ENCODE measurements at places on chromosomes 12 and 14.

DNA sequence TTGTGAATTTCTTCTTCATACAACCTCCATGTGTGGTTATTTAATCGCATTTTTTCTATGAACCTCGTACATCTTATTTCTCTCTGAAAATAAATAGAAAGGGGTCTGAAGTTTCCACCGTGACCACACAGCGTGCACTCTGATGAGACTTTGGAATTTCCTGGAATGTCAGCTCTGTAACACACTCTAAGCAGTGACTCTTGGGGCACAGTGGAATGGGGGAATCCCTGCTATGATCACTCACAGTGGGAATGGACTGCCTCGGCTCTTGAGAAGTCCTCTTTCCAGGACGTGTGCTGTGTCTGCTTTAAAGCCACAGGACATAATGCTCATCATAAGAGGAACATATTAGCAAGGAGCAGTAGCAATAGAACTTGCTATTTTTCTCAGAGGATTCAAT lies 416.2 kb downstream of the EGLN3 start:
- no peak for DNase-seq

DNA sequence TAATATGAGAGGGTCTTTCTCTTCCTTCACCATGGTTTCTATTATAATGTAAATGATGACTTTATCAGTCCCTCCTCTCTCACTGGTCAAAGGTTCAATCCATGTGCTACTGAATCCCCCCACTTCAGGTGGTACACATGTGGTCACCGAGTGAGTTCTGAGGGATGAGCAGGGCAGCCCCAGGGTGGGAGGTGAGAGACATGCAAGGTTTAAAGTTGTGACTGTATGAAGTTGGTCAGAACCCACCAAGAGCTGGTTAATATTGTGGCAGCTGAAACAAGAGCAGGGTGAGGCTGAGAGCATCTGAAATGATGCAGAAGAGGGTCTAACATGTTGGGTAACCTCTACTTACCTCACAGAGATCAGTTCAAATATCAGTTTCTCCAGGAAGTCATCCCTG lies 444.7 kb upstream of the FBXO33 start:
- DNase-seq = no peak

DNA sequence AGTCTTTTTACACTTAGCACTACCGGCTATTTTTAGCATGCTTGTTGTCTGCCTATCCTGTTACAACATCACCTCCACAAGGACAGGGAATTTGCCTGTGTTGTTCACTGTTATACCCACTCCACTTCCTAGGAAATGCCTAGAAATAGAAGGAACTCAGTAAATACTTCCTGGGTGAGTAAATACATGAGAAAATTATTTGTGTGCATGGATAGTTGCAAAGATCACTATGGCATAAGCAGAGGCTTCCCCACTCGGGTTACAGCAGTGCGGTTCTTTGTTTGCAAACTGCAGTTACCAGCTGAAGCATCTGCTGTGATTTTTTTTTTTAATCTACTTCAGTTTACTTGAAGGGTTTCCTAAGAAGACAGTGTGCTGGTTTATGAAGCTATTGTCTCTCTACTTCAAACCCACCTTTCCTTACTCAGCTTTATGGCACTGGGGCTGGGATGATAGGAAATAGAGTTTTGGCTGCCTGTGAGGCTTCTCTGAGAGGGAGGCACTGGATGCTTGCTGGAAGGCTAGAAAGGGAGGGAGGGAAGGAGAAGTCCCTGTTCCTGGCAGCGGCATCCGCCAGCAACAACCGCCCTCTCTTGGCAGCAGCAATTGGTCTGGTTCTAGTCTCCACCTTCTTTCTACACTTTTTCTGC lies 29.0 kb downstream of the PDE6H start:
- no peak for DNase-seq

DNA sequence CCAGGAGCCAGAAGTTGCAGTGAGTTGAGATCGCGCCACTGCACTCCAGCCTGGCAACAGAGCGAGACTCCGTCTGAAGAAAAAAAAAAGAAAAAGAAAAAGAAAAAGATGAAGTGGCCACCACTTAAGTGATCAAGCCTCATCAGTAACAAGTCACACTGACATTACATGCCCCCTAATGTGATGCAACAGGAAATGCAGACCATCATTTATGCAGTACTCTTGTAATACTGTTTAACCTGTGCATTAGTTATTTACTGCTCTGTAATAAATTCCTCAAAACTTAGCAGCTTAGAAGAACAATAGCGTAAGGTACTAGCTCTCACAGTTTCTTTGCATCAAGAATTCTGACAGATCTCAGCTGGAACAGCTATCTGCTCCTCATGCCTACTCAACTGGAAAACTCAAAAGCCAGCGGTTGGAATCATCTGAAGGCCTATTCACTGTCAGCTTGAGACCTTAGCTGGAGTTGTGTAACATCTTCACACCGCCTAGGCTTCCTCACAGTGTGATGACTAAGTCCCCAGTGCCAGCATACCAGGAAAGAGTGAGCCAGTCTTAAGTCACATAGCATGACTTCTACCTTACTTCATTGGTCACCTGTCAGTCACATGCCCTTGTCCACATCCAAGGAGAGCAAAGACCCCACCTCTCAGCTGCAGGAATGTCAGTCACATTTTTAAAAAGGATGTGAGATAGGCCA lies 31.5 kb downstream of the EPS8 start:
- no peak for DNase-seq

GRCh38 chr12:120136093-120136770 lies 19.7 kb upstream of the RAB35 start:
- DNase-seq = no peak

DNA sequence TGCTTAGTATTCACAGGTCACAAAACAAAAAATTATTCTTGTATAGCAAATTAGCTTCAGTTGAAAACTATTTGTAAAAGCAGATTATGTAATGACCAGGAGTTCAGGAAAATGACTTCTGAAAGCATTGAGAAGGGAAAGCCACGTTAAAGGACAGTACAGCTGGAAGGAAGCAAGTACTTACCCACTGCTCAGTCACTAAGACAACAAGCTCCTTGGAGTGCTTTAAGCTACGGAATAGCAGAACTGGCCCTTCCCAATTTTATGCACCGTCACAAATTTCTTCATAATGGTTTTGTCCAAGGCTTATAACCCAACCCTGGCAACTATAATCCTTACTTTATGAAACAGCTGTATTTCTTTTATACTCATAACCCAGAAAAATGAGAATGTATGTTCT lies 13.0 kb upstream of the SNAPC1 start:
- no peak for DNase-seq

- no peak for DNase-seq
Observed at GRCh38 chr14:57420033-57420432, 29.6 kb downstream of the NAA30 start.

- DNase-seq = no peak
Observed at GRCh38 chr14:55721353-55721752, 141.3 kb downstream of the KTN1 start.

DNA sequence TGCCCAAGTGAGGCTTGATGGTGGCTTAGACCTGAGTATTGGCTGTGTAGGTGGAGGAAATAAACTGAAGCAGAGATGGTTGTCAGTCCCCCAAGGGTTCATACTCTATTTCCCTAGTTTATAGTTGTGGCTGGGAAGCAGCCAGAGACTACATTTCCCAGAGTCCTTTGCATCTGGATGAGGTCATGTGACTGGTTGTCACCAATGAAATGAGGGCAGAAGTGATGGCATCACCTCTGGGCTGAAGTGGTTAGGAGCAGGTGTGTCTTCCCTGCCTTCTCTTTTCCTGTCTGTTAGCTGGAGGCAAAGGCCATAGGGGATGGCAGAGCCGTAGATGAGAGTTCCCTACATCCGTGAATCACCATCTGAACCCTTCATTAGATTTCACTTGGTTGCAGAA lies 16.3 kb upstream of the NOS1 start:
- DNase-seq = no peak

GRCh38 chr12:70243510-70244371 lies 508 bp downstream of the CNOT2 start:
- DNase-seq = peak; percentile 47

GRCh38 chr12:49962861-49963765 lies 1.4 kb downstream of the AQP5 start:
- DNase-seq = no peak

DNA sequence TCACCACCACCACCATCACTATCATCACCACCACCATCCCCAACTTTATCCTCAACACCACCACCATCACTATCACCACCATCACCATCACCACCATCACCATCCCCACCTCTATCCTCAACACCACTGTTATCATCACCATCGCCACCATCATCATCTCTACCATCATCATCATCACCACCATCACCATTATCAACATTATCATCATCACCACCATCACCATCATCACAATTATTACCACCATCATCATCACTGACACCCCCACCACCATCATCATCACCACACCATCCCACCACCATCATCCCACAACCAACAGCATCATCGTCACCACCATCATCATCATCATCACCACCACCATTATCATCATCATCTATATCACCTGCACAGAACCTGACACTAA lies 188.4 kb upstream of the PWP1 start:
- no peak for DNase-seq

DNA sequence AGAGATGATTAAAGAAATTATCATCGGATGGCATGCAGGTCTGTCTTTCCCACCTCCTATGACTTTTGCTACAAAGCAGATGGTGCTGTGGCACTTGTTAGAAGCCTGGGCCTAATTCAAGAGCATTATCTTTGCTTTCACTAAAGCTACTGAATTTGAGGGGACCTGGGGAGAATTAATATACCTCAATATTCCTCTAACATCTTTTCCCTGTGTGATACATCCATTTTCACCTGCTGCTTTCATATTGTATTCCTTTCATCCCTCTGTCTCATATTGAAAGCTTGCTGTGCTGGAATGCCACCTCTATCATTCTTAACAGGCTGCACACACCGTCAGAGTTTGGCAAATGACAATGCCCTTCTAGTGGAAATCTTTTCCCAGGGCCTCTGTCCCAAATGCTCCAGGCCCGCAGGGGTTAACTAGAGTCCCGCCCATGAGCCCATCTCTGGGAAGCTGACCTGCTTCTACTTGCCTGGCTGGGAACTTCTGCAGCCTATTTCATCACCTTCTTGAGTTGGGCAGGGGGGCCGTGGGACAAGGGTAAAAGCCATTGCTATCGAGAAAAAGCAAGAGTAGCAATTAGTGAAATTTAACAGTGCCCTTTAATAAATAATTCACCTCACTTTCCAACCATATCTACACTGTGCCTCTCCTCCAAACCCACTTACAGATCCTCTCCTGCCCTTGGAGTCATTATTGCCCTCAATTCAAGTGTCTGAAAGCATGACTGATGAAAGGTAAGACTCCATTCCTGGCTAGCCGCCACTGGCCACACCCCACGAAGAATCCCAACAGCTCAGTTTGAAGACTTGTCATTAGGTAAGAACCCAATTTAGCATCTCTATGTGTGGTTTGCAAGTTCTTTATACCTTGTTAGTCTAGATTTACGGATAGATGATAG lies 126.7 kb upstream of the BTG1 start:
- DNase-seq = no peak

GRCh38 chr14:95609398-95609990 lies 74.6 kb downstream of the GLRX5 start:
- no peak for DNase-seq

DNA sequence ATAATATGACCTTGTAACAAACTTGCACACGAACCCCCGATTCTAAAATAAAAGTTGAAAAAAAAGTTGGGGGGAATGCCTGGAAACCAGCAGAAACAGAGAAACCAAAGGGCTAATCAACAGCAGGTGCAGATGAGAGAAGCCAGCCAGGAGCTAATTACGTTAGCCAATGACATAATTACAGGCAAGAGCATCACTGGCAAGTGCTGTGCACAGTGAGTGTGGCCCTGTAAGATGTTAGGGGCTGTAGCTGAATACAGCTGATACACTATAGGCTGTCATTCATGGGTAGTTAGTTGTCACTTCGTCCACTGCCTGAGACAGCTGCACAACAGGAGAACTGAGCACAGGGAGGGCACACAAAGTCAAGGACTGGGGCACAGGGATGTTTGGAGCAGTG lies 7.3 kb upstream of the FGF23 start:
- no peak for DNase-seq

GRCh38 chr12:75854681-75855309 lies 176.8 kb downstream of the PHLDA1 start:
- DNase-seq = no peak

GRCh38 chr14:89041257-89041582 lies 216.8 kb downstream of the TTC8 start:
- DNase-seq = no peak

DNA sequence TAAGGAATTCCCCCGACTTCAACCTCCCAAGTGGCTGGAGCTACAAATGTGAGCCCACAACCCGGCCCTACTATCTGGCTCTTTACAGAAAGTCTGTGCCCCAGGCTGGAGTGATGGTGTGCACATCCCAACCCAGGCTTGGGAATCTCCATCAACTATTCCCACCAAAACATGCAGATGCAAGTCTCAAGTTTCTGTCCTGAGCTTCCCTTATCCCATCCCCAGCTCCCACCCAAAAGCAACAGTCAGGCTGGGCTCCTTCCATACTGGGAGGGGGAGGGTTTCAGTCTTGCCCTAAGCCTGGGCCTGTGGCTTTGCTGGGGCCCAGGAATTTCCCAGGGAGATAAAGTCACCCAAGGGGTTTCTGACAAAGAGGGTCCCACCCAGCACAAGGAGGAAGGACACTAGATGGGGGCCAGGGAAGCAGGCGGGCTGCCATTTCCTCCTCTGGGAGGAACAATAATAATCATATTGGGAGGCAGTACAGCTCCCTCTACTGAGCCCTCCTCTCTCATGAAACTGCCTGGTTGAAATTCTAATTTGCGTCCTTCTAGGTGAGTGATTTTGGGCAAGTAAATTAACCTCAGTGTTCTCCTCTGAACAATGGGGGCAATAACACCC lies 8.0 kb downstream of the SLC8B1 start:
- DNase-seq = no peak

- DNase-seq = no peak
Observed at GRCh38 chr12:125544960-125545359, 479.7 kb downstream of the AACS start.

DNA sequence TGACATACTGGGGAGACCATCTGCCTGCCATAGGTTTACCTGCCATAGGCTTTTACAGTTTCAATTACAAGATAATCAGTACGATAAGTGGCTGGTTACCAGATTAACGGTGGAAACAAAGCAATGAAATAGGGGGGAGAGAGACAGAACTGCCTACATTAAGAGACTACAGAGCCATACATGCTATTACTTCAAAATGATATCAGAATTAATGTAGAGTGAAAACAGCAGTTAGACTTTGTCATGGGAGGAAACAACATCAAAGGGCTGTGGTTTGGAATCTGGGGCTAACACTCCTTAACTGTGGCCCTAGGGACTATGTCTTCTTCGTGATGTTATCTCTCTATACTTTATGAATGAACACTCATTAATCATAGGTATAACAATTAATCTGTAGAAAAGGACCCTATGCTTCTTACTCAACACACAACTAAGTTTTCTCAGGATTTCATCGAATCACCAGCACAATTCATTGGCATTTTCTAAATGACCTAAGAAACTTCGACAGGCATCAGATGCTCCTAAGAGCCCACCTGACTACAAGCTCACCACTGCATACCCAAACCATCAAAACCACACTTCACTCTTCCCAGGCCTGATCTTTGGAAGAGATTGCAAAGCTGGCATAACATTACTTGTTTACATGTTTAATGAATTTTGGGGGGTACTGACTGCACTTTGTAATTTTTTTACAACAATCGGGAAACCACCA lies 475.6 kb upstream of the SOX5 start:
- no peak for DNase-seq

Data from activated CD8-positive, alpha-beta memory T cell treated with anti-CD3 and anti-CD28 coated beads for 1 hour (primary cell).